ENCODE measurements at places on chromosomes 16 and 17.

DNA sequence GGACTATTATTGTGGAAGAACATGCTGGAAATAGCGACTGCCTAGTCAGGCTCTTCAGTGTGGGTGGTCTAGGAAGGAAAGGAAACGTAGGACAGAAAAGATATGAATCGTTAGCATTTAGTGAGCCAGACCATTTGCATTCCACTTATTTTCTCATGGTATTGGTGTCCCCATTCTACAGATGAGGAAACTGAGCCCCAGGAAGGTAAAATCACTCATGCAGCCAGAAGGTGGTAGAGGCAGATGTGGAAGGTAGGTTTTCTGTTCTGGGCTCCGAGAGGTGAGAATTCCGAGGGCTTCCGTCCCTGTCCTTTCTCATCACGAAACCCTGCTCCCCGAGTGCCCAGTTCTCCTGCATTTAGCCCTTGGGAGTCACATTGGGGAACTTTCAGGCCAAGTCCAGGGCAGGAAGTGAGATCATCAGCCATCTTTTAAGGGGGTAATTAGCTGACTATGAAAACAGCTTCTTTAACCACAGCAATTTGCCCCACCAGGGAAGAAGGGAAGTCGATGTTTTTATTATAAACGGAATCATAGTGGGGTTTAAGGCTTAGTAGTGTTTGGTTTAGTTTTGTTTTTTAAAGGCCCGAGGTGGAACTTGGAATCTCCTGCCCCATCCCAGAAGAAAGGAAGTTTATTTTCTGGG is 110.7 kb upstream of the IRX3 start:
- DNase-seq = no peak

DNA sequence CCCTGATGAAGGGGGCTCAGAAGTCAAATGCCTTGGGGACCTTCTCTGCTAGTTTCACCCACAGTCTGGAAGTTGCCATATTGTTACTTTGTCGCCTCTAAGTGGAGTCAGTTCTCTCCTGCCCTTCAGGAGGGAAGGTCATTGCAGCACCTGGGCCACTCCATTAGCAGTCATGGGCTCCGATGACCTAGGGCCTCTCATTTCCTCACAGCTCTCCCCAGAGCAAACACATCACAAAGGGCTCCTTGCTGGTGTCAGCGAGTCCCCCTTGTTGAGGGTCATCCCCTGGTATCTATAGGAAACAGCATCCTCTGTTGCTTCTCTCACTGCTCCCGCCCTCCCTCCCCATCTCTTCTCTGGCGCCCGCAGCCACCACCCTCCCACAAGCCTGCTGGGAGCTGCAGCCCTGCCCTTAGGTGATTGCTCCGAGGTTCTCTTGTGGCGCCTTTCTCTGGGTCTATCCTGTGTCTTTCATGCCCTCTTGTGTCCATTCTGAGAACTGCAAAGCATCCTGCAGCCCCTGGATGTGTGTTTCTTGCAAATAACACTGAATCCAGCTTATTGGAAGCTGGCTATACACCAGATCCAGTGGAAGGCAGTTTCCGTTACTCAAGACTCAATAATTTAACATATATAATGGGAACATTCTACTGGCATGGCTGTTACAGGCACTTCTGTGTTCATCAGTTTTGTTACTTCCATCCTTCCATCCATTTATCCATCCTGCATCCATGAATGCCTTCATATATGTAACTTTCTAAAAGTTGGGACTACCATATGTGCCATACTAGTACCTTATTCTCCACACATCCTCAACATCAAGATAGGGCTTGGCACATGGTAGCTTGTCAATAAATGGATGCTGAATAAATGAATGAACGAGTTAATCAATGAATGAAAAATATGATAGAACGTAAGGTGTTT is 21.2 kb downstream of the PDILT start:
- DNase-seq = peak; percentile 66

- DNase-seq = peak; percentile 43
Measured at GRCh38 chr17:75625813-75626486, 7.3 kb upstream of the SMIM5 start.

- no peak for DNase-seq
Measured at GRCh38 chr16:85995541-85996423, 96.8 kb downstream of the IRF8 start.

DNA sequence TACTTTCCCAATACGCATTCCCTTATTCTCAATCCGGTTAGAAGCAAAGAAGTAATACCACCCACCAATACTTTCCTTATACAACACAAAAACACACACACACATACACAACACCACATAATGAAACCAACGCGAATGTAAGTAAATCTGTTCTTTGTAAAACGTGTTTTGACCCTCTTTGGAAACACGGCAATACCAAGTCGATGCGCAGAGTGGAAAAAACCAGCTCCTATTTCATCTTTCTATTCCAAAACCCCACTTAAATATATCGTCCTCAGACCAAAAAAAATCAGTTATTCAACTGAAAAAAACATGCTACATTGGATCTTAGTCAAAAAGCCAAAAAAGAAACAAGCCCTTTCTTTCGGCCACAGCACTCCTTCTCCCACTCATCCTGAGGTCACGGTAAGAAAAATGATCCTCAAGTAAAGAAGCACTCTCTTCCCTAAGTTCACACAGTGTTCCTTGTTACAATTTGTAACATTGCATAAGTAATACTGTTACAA is 31.0 kb upstream of the ARL4D start:
- peak; percentile 94 for DNase-seq

GRCh38 chr17:44830359-44831288 is 537 bp upstream of the GJC1 start:
- DNase-seq = no peak

DNA sequence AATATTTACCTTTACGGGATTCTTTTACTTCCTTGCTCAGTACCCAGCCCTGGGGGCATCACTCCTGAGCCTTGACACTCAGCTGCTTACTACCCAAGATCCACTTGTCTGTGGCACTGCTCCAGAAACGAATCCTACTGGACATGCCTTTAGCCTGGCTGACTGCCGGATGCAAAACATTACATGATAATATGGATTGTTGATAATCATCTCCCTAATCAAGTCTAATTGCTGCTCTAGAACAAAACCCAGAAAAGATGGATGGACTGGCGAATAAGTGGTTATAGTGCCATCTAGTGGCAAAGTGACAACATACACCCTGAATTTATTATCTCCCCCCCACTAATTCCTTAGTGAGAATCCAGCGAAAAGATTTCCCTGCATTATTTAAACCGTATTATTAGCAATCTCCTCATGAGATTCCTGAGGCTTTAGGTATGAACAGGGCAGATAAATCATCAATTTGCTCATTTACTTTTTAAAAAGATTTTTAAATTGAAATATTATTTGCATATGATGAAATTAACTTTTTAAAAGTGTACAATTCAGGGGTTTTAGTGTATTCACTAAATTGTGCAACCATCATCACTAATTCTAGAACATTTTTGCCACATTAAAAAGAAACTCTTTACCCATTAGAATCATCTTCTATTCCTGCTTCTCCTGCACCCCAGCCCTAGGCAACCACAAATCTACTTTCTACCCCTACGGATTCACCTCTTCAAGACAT is 61.6 kb downstream of the RGS9 start:
- peak; percentile 79 for DNase-seq

- no peak for DNase-seq
Measured at GRCh38 chr17:1179818-1180742, at the start of gene ABR. Gene ABR (minus strand): TSS chr17:1179981. CDS start chr17:1179727, 254 bp downstream.

DNA sequence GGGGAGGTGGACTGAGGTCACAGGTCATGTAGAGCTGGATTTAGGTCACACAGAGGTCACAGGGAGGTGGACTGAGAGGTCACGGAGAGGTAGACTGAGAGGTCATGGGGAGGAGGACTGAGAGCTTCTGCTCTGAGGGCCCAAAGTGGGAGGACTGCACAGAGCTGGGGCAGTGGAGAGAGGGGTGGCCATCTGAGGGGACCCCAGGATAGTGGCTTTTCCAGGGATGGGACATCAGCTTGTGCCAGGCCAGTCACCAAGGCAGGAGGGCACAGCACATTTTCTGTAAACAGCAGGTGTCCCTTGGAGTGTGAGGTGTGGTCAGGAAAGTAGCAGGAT is 26.1 kb upstream of the JPT2 start:
- DNase-seq = no peak

DNA sequence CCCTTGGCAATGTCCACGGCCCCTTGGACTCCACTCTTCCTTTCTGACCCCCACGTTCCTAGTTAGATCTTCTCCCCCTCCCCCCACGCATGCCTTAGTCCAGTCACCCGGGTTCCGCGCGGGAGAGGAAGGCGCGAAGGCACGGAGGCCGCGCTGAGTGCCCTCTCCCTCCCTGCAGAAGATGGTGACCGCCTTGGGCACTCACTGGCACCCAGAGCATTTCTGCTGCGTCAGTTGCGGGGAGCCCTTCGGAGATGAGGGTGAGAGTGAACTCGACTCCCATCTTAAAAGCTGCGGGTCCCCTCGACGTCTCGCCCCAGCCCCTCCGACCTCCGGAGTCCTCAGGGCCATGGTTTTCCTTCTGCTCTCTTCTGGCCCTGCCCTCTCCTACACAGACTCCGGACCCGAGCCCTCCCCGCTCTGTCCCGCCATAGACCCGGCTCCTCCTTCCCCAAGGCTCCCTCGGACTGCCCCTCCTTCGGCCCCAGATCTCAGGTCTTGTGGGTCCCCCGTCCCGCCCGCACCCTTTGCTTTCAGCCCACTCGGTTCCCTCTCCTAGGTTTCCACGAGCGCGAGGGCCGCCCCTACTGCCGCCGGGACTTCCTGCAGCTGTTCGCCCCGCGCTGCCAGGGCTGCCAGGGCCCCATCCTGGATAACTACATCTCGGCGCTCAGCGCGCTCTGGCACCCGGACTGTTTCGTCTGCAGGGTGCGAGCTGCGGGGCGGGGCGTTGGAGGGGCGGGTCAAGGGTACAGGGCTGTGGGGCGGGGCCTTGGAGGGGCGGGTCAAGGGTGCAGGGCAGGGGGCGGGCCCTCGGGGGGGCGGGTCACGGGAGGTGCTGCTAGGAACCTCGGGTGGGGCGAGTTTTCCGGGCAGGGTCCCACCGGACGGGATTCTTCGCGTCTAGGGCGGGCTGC is 4.6 kb downstream of the TGFB1I1 start:
- peak; percentile 85 for DNase-seq

DNA sequence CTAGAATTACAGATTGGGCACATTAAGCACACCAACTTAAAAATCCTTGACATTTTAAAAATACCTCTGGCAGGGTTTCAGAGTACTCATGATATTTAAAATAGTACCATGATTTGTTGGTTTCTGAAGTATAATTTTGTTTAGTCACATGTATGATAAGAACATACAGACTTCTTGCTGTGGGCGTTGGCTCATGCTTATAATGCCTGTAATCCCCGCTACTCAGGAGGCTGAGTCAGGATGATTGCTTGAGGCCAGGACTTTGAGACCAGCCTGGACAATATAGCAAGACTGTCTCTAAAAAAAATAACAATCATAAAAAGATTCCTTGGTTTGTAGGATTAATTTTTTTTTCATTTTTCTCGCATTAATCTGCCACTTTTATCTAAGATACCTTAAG is 78.5 kb downstream of the NOS2 start:
- no peak for DNase-seq

DNA sequence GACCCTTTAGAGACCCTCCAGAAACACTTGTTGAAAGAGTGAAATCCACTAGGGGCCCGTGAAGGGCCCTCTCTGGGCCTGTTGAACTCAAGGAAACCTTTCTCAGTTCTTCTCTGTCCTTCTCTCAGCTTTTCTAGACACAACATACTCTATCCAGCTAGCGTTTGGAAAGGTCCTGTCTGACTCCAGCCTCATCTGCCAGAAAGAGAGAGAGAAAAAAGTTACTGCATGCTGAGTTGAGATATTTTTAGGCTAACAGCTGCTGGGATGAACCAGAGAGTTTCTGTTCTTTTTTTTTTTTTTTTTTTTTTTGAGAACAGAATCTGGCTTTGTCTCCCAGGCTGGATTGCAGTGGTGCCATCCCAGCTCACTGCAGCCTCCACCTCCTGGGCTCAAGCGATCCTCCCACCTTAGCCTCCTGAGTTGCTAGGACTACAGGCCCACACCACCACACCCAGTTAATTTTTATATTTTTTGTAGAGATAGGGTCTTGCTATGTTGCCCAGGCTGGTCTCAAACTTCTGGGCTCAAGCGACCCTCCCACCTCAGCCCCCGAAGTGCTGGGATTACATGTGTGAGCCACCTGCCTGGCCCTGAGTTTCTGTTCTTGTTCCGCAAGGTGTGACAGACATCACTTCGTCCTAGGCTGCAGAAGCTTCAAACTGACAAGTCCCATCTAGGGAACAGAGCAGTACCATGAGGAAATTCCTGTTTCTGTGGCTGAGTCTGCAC is 14.9 kb upstream of the TEX2 start:
- no peak for DNase-seq

GRCh38 chr16:4517812-4518680 is 20.5 kb downstream of the CDIP1 start:
- peak; percentile 39 for DNase-seq

- DNase-seq = no peak
Measured at GRCh38 chr16:3468501-3468900, 25.0 kb downstream of the NAA60 start.

- peak; percentile 59 for DNase-seq
Measured at GRCh38 chr17:60089096-60089806, 10.5 kb upstream of the HEATR6 start.

GRCh38 chr17:18319604-18320256 is 4.6 kb downstream of the SMCR8 start:
- DNase-seq = peak; percentile 45

DNA sequence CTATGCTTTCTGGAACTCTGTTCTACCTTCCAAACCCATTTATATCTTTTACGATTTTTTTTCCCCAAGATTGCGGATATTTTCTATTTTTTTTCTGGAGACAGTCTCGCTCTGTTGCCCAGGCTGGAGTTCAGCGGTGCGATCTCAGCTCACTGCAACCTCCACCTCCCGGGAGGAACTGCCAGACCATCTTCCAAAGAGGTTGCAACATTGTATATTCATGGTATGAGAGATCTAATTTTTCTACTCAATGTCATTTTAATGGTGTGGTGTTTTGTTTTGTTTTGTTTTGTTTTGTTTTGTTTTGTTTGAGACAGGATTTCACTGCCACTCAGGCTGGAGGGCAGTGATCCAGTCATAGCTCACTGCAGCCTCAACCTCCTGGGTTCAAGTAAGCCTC is 8.5 kb upstream of the BMERB1 start:
- DNase-seq = no peak

DNA sequence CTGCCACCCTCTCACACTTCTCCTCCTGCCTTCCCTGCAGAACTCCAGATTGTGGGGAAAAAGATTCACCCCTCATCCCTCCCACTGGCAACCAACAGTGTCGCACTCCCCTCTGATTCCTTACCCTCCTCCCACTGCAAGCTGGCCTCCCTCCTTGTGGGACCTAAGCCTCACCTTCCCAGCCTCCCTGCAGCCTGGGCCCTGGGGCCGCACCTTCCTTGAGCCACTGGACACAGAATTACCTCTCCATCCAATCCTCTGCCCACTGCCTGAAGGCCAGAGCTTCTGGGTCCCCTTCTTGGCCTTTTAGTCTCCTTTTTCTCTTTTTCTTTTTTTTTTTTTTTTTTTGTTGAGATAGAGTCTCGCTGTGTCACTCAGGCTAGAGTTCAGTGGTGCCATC is 33.9 kb downstream of the NGFR start:
- no peak for DNase-seq

- no peak for DNase-seq
Measured at GRCh38 chr16:10136916-10137315, 45.3 kb downstream of the GRIN2A start.

Measured in hematopoietic multipotent progenitor cell treated with erythropoietin and hydrocortisone succinate and interleukin-3 and kit ligand, for 8 days (in vitro differentiated cells).